ENCODE measurements at places on chromosomes 6 and 20. TPM values are rescaled to one million over a fixed set of nuclear protein-coding genes. Genes with fewer than 3 reads are reported as not detected.

DNA sequence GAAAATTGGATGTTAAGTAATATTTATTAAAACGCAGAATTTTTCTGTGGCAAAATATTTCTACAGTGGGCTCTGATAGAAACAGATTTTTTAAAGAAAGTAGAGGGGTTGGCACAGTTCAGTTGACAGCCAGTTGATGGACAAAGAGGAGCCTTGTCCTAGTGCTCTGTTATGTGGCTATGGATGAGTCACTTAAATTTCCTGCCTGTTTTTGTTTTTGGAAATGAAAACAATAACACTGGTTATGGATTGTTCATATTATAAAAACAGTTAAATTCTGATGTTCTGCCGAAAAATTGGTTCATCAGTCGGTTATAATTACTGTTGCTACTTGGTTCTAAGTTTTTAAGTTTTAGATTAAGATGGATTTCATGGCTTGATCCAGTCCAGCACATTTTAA is 42.8 kb downstream of the MYO6 start:
- peaks cover 3% of the 10 kb centered on the region for H3K4me1 ChIP-seq
- no peaks in the 10 kb centered on the region for H3K27me3 ChIP-seq
- no peak for DNase-seq

The FAM83C gene
- not detected for total RNA-seq

The WFDC12 gene
- total RNA-seq: 1.8 TPM

The MTFR2 gene
- total RNA-seq: 1.4 TPM

The TPX2 gene
- 1.6 TPM for total RNA-seq

The DNAJC5 gene
- 49.8 TPM for total RNA-seq

The C6orf15 gene
- total RNA-seq: not detected

The MUCL3 gene
- total RNA-seq: 4.6 TPM

The HLA-DOB gene
- total RNA-seq: 0.64 TPM
